ENCODE measurements at places on chromosomes 5 and 9.

- no peak for DNase-seq
Observed at GRCh38 chr9:105670315-105670714, 8.1 kb downstream of the TAL2 start.

- no peak for DNase-seq
Observed at GRCh38 chr5:131994090-131994489, 17.4 kb downstream of the ACSL6 start.

- DNase-seq, result no peak
Observed at GRCh38 chr9:78807286-78807685, 510.4 kb downstream of the PSAT1 start.

- DNase-seq, result no peak
Observed at GRCh38 chr9:31418419-31418818, 966.0 kb upstream of the ACO1 start.

DNA sequence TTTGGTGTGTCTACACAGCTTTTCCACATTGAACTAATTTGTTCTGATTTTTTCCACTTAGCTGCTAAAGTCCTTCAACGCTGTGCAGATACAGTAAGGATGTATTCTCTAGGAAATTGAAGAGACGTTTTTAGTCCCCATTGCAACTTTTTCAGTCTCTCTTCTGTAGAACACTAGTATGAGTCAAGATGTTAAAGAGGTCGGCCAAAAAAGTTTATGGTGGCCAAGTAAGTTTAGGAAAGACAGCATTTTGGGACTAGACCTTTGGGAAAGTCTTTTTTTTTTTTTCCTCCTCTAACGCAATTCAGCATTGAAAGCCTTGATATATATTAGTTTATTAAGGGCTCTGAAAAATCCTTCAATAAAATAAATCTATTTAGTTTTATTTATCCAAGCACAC is 243.5 kb upstream of the FBXL7 start:
- no peak for DNase-seq

DNA sequence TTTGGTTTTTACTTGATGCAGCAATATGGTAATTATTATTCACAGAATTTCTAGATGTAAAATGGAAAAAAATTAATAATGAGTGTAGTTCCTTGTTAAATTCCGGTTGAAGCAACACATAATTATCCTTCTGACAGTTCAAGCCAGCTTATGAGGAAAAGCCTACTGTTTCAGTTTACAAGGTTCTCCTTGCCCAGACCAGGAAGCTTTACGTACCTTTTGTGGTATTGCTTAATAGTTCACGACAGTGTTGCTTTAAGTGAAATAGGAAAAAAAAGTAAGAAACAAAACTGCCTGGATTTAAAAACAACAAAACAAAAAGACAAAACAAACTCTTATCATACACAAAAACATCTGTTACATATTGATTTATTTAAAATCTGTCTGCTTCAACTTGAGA is 547.3 kb upstream of the C9orf72 start:
- DNase-seq, result no peak

DNA sequence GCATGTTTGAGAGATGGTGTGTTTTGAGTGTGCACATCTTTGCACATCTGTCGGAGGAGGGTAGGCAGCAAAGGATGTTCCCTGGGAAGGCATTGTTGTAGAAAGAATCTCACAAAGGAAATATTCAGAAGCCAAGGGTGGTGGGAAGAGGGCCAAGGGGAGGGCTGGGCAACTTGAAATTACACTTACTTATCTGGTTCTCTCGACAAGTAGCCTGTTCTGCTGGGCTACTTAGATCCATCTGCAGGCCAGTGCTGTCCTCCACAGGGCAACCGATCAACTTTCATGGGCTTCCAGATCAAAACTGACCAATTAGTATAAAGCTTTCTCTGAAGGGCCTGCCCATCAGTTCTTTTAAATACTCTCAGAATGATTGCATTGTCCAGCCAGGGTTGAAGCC is 495.2 kb downstream of the GADD45G start:
- no peak for DNase-seq

- no peak for DNase-seq
Observed at GRCh38 chr9:91946653-91947488, 3.2 kb downstream of the ROR2 start.

DNA sequence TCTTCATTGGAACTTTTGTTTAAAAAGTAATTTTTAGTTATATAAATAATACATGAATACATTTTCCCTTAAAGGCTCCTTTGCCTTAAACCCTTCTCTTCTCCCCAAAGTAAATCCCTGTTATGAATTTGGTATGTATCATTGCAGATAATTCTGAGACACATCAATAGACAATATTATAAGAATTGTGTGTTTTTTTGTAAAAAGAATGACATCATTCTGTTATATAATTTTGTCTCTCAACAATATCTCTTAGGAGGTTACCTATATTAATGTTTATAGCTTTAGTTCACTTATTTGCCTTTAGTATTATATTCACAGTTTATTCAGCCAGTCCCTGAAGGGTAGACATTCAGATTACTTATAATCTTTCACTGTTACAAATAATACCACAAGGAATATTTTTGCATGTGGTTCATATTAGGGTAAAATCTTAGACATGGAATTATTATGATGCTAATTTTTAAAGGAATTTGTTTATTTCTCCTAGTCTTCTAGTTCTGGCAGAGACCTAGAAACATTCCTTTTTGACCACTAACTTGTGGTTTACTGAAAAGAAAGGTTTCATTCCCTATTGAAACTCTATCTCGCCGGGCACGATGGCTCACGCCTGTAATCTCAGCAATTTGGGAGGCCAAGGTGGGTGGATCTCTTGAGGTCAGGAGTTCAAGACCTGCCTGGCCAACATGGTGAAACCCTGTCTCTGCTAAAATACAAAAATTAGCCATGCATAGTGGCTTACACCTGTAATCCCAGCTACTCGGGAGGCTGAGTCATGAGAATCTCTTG is 105.6 kb downstream of the KCTD16 start:
- DNase-seq, result no peak

GRCh38 chr9:78187763-78188484 is 48.0 kb upstream of the CEP78 start:
- DNase-seq, result no peak

GRCh38 chr5:96067894-96068614 is 106.4 kb upstream of the ELL2 start:
- DNase-seq, result no peak
